ENCODE measurements at places on chromosomes 7 and 10.

GRCh38 chr10:34089253-34089652, 725.8 kb downstream of the PARD3 start:
- no peak for DNase-seq

GRCh38 chr10:103985726-103986125, 18.8 kb downstream of the SLK start:
- no peak for DNase-seq

GRCh38 chr10:101032637-101033224, 1.7 kb downstream of the SFXN3 start:
- peak; percentile 45 for DNase-seq

DNA sequence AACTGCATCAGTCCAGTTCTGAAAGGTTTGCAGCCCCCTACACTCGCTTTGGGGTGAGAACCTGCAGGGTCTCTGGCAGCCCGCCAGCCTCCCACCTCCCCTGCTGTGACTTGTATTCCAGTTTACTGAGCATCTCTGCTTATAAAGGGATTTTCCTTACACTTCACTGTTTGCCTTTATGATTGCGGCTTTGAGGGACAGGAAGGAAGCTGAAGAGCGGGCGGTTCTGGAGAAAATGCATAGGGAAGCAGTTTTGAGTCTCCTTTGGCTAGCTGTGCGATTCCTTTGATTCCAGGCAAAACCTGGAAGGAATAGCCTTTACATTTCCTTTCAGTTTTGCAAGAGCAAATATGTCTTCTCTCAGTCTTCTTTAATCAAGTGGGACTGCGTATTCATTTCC, 65.0 kb upstream of the TRIM8 start:
- DNase-seq, result no peak

- DNase-seq, result no peak
Observed at GRCh38 chr10:53233749-53234148, 461.2 kb upstream of the MBL2 start.

DNA sequence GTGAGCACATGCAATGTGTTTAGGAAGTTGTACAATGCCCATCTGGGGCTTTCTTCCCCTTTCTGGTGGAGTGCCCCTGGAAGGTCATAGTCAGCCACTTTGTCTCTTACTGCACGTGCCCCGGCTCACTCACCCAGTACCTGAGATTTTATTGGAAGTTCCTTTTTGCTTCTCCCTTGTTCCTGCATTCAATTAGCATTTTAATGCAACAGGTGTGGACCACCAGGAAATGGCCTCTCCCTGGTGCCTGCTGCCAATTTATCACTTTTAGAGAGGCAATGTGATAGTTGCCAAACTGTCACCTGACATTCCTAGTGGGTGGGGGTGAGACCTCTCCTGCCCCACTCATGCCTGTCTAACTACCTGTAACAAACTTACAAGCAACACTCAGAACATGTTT, 293.4 kb upstream of the DKK1 start:
- DNase-seq, result no peak
